ENCODE measurements at places on chromosomes 12 and 14.

GRCh38 chr14:21915826-21916225 is 242.2 kb upstream of the OR4E1 start:
- DNase-seq, result no peak

DNA sequence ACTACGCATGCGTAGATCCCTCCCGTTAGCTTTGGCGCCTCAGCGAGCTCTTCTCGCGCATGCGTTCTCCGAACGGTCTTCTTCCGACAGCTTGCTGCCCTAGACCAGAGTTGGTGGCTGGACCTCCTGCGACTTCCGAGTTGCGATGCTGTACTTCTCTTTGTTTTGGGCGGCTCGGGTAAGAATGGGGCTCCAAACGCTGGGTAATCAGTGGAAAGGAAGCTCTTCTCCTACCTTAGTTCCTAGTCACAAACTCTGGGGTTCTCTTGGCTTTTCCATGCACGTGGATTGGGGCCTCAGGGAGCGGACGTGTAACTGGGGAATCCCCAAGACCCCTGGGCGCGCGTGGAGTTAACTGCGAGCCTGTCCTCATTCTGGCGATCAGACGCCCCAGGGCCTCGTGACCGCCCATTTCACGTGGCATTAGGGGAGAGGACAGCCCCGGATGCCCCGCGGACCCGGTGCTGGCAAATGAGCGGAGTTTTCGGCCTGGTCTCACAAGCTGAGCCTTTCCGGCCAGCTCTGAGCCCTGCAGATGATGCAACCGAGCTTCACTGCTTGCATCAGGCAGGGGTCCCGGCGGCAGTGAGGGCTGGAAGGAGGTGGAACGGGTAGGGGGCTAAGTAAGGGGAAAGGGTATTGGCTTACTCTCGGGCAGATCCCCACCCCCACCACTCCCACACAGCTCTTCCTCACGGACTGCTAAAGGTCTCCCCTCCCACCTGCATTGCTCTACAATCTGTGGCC is at the start of gene SHMT2:
TSS of gene SHMT2 (plus strand) at position 78 of the 747 bp plus-strand sequence. CDS start at position 146, 68 bp downstream.
- peak; percentile 96 for DNase-seq

DNA sequence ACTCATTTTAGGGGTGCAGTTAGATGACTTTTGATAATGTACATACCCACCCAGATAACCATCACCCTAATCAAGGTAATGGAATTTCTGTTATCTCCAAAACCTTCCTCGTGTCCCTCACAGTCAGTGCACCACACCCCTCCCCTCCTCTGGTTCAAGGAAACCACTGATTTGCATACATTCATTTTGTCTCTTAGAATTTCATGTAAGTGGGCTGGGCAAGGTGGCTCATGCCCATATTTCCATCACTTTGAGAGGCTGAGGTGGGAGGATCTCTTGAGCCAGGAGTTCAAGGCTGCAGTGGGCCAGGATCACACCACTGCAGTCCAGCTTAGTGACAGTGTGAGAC is 15.7 kb downstream of the ADIPOR2 start:
- no peak for DNase-seq

- no peak for DNase-seq
These were observed 4.0 kb downstream of the CLEC1A start for GRCh38 chr12:10094646-10095395.

DNA sequence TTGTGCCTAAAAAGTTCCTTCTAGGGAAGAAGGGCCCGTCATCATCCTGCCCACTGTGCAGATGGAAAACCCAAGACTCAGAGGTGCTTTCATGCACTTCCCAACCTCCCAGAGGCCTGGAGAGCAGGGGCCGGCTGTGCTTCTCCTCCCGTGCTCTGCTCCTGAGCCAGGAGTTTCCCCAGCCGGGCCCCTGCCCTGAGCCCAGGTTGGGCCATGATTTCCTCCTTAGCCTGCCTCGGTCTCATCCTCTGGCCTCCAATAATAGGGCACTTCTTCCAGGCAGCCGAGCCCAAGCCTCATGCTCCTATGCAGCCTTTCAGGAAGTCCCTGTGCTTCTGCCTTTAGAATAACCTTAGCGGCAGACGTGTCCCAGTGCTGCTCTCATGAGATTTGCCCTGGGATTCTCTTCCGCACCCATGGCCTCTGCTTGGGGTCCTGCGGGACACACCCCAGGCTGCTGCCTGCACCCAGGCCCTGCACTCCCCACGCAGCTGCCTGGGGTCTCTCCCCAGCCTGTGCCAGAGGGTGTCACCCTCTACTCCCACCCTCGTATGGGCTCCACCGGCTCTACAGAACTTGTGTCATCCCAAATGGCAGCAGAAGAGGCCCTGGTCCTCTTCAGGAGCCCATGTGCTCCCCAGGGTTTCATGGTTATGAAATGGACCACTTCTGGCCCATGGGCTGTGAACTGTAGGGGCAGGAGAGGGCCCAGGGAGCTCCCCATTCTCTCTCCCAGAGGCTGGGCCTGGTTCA is 359.3 kb downstream of the ADGRD1 start:
- no peak for DNase-seq

GRCh38 chr12:11623382-11623781 is 26.1 kb upstream of the ETV6 start:
- no peak for DNase-seq

- no peak for DNase-seq
These were observed 24.3 kb upstream of the BCL2L14 start for GRCh38 chr12:12046401-12046800.

DNA sequence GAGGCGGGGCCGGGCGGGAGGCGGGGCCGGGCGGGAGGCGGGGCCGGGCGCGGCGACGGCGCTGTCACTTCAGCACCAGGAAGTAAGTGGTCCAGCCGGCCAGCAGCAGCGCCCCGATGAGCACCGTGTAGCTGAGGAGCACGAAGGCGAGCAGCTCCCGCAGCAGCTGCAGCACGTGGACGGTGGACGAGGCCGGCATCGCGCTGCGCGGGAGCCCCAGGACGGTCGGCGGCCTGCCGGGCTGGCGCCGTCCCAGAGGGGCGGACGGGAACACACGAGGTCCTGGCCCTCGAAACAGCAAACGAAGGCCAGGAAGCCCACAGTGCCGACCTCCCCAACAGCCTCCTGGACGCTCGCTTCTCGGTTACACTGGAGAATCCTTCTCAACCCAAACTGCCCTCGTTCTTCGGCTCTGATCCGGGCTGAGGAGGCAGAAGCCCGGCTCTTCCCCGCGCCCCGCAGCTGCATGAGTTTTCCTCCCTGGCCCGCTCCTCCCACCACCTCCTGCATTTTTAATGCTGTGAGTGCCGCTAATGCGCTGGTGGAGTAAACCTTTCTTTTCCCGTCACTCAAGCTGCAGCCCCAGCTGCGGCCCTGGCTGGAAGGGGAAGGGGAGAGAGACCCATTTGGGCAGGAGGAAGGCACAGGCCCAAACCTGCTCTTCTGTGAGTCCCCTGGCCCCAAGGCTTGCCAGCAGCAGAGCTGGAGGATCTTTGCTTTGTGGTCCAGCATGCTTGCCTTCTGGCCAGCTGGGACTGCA is 694 bp upstream of the DIABLO start:
- DNase-seq, result no peak

- DNase-seq, result no peak
These were observed at the start of gene PMCH for GRCh38 chr12:102197789-102198188. Gene PMCH (minus strand): TSS chr12:102197833. CDS start chr12:102197770, 63 bp downstream.

GRCh38 chr12:132329036-132329719 is at the start of gene GALNT9:
Gene GALNT9 (minus strand): TSS chr12:132329589. CDS start chr12:132329203, 386 bp downstream.
- no peak for DNase-seq

DNA sequence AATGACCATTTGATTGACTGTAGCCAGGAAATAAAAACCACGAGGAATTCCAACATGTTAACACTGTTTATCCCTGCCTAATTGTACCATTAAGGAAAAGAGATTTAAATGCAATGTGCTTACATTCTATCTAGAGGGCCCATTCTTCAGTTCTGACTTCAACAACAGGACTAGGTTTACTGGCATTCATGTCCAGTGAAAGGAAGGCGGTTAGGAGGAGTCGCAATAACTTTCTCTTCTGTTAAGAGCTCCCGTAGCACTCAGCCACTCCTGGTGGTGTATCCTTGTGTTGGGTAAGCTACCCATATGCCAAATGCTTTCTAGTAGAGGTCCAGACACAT is 154.7 kb downstream of the STXBP6 start:
- no peak for DNase-seq

DNA sequence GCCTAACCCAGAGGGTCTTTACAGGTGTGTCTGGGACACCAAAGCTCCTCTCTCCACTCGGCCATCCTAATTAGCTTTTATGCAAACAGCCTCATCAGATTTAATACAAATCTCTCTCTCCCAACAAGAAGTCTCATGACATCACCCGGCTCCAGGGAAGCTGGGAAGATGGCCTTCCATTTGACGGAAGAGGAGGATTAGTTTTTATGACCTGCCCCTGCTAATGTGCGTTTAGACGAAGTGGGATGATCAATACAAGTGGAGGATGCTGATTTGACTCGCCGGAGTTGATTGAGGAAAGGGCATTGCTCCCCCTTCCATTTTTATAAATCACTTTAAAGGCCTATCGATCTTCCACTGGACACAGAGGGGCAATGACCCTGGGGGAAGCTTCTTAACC is 239.2 kb downstream of the BCL11B start:
- no peak for DNase-seq

DNA sequence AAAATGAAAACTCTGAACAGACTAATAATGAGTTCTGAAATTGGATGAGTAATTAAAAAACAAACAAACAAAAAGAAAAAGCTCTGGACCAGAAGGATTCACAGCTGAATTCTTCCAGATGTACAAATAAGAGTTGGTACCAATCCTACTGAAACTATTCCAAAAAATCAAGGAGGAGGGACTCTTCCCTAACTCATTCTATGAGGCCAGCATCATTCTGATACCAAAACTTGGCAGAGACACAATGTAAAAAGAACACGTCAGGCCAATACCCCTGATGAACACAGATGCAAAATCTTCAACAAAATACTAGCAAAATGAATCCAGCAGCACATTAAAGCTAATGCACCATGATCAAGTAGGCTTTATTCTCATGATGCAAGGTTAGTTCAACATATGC is 183.9 kb upstream of the CNOT2 start:
- no peak for DNase-seq

- DNase-seq, result no peak
These were observed 493 bp downstream of the HOXC5 start for GRCh38 chr12:54033106-54033979.

GRCh38 chr12:1466481-1467154 is 127.8 kb downstream of the FBXL14 start:
- DNase-seq, result no peak

- no peak for DNase-seq
These were observed 48.3 kb downstream of the ABCD2 start for GRCh38 chr12:39571351-39571750.

DNA sequence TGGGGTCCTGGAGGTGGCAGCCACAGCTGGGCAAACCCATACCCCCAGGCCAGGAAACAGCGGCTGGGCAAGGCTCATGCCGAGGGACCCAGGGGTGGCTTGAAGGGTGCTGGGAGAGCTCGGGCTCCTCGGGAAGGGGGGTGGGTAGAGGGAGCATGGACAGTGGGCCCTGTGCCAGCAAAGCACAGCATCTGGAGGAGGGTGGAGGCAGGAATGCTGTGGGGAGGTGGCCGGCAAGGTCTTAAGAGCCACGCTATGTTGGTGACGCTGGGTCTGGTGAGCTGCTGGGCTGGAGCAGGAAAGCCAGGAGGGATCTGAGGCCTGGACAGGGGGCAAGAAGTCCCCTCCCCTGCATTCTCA is 48.2 kb upstream of the DLK1 start:
- DNase-seq, result no peak

DNA sequence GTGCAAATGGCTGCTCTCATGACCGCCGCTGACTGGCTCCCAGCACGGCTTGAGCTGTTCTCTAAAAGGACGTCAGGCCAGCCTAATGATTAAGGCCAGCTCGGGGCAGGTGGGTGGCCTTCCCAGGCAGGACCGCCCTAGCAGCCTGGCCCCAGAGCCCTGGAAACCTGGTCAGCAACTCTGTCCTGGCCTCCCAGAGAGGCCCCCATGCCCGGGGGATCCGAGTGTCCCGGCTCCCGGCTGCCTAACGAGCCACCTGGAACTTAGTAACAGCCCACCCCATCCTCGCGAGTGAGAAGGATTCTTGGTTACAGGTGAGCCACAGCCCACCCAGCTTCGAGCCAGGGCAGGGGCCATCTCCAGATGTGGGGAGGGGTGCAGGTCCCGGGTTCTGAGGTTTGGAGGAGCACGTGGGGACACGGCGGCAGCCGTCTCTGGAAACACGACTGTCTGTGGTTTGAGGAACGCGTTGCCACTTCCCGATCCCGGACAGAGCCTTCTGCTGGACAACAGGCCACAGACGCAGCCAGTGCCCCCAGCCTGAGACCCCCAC is 73.8 kb upstream of the FBRSL1 start:
- no peak for DNase-seq

GRCh38 chr12:28513983-28514382 is 323.7 kb downstream of the CCDC91 start:
- DNase-seq, result no peak

GRCh38 chr12:110233212-110233903 is 47.7 kb upstream of the ATP2A2 start:
- no peak for DNase-seq

DNA sequence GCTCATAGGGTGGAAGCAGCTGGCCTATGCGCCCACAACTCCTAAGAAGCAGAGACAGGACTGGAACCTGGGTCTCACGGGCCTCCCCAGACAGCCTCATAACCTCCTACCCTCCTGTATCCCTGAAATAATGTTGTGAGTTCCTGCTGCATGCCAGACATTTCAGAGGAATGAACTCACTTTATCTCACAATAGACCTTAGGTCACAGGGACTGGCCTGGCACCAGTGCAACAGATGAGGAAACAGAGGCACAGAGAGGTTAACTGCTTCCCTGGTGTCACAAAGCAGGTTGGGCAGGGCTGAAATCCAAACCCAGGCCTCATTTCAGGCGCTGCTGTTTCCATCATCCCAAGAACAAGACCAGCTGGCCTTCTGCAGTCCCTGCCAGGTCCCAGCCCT is 5.3 kb downstream of the PHETA1 start:
- DNase-seq, result no peak

DNA sequence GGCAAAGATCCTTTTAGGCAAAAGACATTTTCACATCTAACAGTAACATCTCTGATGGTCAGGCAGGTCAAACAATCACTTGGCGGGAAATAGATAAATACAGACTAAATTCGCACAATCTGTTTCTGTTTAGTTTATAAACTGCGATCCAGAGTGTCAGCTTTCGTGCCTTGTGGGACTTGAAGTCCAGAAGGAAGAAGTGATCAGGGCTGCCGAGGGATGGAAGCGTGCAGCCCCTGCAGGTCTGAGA is 245 bp upstream of the BRMS1L start:
- DNase-seq, result no peak

DNA sequence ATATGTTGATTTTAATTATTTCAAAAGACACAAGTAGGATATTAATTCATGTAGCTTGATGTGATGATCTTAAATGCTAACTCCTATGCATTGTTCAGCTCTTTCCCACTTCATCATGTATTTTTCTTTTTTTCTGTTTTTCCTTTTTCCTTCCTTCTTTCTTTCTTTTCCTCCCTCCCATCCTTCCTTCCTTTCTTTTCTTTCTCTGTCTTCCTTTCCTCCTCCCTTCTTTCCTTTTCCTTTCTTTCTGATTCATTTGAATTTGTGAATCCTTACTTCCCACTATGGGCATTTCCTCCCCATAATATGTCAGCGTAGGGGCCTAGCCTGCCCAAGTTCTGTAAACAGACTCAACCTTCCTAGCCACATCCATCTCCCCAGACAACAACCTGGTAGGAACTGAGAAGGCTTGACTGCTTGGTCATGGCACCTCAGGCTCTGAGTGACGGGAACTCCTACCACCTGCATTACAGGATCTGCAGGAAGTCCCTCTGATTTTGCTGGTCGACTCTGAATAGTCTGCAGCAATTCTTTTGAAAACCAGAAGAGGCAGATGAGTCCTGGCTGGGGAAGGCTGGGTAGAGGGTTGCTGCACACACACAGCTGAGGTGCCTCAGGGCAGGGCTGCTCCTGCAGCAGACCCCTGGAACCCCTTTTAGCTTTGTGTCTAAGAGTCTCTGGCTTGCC is 33.4 kb upstream of the BHLHE41 start:
- DNase-seq, result no peak

- DNase-seq, result peak; percentile 35
These were observed 58.1 kb downstream of the PLEKHG3 start for GRCh38 chr14:64762044-64763034.

All from stimulated activated CD4-positive, alpha-beta T cell treated with anti-CD3 and anti-CD28 coated beads, Interleukin-1b, Interleukin-23, amount 100 ng/mL, for 48 hours (primary cell).